Dermis blood vessel endothelial cell (primary cell): ENCODE measurements at places on chromosomes 7 and 10. TPM values are rescaled to one million over a fixed set of nuclear protein-coding genes. Genes with fewer than 3 reads are reported as not detected.

RNF133 gene
- 0.60 and 2.0 TPM in 2 replicates for total RNA-seq

PNLIPRP1 gene
- not detected in 2 replicates for total RNA-seq

GRCh38 chr7:40921589-40922315 is 781.1 kb downstream of the INHBA start:
- no peak for DNase-seq

- DNase-seq: no peak
Measured at GRCh38 chr10:106360870-106361269, 803.6 kb downstream of the SORCS1 start.

WDFY4 gene
- total RNA-seq: 0.34 and 2.1 TPM in 2 replicates

SFRP5 gene
- not detected in 2 replicates for total RNA-seq

OR2A7 gene
- 0.05 TPM in 1 of 2 replicates, not detected in the other for total RNA-seq

OR2A1 gene
- total RNA-seq: not detected in 2 replicates

DNA sequence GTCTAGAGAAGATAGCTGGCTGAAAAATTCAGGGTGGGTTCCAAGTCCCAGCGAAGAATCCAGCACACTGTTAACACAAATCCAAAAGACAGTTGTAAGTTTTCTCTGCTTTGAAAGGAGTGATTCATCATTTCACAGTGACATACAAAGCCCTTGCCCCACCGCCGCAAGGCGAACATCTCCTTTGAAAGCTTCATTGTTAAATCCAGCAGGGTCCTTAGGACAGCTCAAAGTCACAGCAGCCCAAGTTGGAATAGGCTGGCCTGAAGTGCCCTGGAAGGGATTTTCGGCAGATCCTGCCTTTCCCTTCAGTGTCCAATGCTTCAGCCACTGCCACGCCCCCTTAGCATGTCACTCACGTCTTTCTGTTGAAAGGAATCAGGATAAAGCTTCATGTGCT is 526.1 kb downstream of the CALN1 start:
- no peak for DNase-seq
